ENCODE measurements at places on chromosomes 12 and 14. TPM values are rescaled to one million over a fixed set of nuclear protein-coding genes. Genes with fewer than 3 reads are reported as not detected.

- DNase-seq: no peak
These were observed 74.9 kb upstream of the GRIP1 start for GRCh38 chr12:66753810-66754209.

DNA sequence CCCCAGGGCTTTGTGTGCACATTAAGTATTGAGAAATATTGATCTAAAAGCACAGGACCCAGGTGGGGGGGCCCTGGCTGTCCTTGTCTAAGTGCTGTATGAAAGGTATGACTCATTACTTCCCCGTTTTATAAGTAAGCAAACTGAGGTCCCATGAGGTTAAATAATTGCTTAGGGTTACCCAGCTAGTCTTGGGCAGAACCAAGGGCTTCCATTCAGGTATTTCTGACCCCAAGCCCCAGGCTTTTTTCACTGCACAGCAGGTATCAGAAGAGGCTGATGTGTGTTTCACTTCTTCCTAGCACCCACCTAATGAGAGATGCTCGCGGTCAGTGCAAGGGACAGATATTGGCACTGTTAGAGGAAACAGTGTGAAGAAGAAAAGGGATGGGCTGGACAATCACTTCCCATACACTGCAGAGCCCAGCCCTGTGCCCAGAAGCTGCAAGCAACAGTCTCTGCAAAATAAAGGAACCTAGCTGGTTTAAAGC is 4.7 kb upstream of the TC2N start:
- no peak for DNase-seq

GRCh38 chr14:99183716-99184115 is 88.3 kb downstream of the BCL11B start:
- no peak for DNase-seq

GRCh38 chr14:34220921-34221320 is 241.1 kb downstream of the SPTSSA start:
- no peak for DNase-seq

The NPFF gene
- total RNA-seq: not detected

The CLEC14A gene
- 31.9 TPM for total RNA-seq
